IPS DF 19.7 (cell line): ENCODE measurements at places on chromosomes 5 and 9.

DNA sequence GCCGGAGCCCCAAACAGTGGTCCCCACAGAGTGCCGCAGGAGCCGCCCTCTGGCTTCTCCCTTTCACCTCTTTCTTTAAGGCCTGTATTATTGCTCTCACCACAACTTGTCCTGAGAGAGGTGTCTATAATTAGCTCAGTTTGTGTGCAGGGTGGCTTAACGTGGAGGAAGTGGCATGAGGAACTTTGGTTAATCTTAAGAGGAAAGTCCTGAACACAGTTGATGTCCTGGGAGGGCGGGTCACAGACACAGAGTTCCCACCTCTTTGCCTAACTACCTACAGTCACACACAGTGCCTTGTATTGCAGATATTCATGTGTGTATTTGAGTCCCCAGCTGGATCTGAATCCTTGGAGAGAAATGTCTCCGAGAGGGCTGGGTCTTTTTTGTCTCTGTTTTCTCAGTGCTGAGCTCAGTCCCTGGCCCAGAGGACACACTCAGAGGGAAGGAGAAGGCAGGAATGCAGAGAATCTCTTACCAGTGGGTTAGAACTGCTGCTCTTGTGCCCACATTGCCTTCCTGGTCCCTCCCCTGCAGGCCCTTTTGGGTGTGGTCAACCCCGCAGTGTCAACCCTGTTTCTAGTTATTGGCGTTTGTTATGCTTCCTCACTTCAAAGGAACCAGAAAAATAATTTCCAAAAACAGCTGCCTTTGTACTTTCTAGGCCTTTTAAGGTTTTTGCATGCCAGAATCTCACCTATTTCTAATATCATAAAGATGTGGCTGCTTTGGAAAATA lies 392.5 kb downstream of the KDM4C start:
- DNase-seq: no peak

- DNase-seq: no peak
Measured at GRCh38 chr5:100517301-100517974, 17.7 kb upstream of the FAM174A start.

GRCh38 chr5:8613078-8613685 lies 744.2 kb downstream of the MTRR start:
- no peak for DNase-seq

DNA sequence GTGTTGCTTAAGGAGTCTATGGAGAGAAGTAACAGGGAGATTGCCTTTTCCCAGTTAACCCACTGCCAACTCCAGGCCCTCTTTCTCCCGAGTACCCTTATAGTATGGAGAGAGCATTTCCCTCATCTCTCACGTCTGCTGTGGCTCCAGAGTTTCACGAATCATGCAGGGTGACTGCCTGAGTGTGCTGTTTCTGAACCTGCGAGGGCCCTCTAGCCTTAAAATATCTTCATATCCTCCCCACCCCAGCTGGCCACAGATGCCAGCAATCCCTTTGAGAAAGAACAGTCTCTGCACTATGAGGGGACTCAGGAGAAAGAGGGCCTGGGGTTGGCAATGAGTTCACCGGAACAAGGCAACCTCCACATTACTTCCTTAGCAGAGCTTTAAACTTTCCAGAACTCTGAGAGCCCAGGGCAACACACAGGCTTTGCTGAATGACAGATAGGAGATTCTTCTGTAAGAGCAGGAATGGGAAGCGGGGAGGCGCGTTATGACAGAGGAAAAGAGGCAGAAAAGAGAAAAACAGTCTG lies 81.6 kb upstream of the ANKH start:
- DNase-seq: no peak

DNA sequence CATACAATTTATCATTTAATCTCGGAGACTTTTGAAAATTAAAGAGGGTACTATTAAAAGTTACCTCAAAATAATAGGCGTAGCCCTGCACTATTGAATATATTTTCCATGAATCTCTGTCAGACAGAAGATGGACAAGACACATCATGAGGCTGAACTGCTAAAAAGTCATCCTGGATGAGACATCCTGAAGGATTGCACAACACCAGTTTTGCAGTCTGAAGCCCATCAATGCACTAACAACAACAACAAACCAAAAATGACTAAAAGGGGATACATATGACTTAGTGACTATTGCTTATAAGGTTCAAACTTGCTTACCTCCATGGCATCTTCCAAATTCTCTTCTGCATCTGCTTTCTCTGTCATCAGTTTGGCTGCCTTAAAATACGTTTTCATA lies 15.7 kb downstream of the LMBRD2 start:
- DNase-seq: no peak

- DNase-seq: no peak
Measured at GRCh38 chr5:169095976-169096375, 205.0 kb downstream of the SLIT3 start.

- no peak for DNase-seq
Measured at GRCh38 chr5:150196986-150197385, 7.1 kb downstream of the SLC6A7 start.
